ENCODE measurements at places on chromosomes 7 and 10.

GRCh38 chr7:28181416-28181815, 821 bp upstream of the JAZF1 start:
- DNase-seq: no peak

GRCh38 chr7:74306730-74307469, 17.7 kb downstream of the CLIP2 start:
- DNase-seq: no peak

DNA sequence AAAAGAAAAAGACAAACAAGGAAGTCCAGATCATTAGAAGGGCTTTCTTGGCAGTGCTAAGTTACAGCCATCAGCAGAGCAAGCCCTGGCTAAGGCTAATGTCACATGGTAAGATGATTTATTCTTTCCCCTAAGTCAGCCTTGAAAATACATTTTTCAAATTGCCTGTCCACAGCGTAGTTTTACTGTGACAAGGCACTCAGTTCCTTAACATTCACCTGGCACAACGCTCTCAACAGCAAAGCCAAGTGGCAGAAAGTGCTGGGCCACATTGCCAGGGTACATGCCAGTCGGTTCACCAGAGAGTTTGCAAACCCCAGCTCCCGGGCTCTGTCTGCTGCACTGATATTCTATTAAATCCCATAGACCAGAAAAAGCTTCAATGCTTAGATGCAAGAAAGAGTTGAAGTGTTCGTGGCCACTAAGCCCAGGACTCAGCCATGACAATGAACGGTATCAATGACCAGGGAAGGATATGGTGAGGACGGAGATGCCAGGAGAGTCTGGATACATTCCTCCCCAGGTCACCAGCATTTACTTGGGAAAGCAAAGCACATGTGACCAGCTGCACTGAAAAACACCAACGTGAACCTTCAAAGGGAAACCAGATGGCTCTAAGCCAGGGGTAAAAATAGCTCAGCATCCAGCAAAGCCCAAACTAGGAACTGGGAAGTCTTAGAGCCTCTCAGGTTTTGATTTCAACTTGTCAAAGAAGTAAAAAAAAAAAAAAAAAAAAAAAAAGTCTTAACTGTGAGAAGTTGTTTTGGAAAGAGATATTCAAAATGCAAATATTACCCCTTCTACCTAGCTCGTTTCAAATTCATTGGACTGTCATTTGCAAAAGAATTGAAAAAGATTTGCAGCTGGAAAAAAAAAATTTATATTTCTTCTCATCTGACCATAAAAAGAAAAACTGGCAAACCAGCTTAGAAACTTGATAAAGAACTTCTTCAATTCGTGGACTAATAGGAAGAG, 23.9 kb upstream of the MPP7 start:
- DNase-seq: no peak

DNA sequence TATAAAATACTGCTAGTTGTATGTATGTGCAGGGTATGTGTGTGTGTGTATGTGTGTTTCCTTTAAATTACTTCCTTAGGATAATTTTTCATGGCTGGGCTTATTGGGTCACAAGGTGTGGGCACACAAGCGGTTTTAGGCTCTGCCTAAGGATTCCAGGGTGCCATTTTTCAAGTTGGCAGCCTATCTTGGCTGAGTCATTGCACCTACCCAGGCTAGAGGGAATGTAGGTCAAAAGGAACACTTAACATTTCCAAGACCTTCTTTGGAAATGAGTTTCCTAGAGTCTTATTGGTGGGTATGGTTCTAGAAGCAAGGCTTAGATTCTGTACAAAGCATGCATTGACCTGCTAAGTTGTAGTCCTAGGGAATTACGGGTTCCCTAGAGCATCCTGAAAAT, 642.1 kb downstream of the LRMDA start:
- DNase-seq: no peak

Data from NCI-H2107 (cell line).